ENCODE measurements at places on chromosomes 12 and 14. TPM values are rescaled to one million over a fixed set of nuclear protein-coding genes. Genes with fewer than 3 reads are reported as not detected.
A peak's percentile ranks its signal among the peaks of the same experiment; 100 is the strongest.

HOXC12 gene
- not detected for total RNA-seq

DNA sequence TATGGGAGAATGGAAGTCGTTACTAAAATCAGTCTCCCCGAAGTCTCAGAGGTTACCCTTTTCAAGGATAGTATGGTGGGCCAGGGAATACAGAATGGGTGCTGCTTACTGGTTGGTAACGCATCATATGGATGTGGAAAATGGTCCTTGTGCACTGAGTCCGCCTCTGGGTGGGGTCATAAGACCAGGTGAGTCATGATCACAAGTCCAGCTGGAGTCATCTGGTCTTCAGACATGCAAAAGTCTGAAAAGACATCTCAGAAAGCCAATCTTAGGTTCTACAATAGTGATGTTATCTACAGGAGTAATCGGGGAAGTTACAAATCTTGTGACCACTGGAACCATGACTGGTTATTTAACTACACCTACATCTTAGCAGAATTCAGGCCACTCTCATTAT is 71.9 kb upstream of the TCL1B start:
- DNase-seq, result no peak
- no peak overlapping the region for H3K27ac ChIP-seq
- no peaks in the 10 kb centered on the region for H3K27me3 ChIP-seq
- no peaks in the 10 kb centered on the region for H3K4me1 ChIP-seq

GRCh38 chr12:58434726-58435125 is 485.6 kb downstream of the LRIG3 start:
- no peak overlapping the region for H3K4me3 ChIP-seq
- H3K27me3 ChIP-seq, result no peaks in the 10 kb centered on the region
- no peaks in the 10 kb centered on the region for H3K36me3 ChIP-seq
- H3K27ac ChIP-seq, result no peak overlapping the region
- no peak for DNase-seq
- H3K4me1 ChIP-seq, result no peaks in the 10 kb centered on the region

- H3K27ac ChIP-seq, result no peak overlapping the region
- H3K4me3 ChIP-seq, result no peak overlapping the region
- H3K4me1 ChIP-seq, result peaks cover 4% of the 10 kb centered on the region
- no peaks in the 10 kb centered on the region for H3K36me3 ChIP-seq
- peak; percentile 78 for DNase-seq
Measured at GRCh38 chr12:47383942-47384341, 304.2 kb upstream of the AMIGO2 start.

ACVR1B gene
- total RNA-seq, result 15.4 TPM

DNA sequence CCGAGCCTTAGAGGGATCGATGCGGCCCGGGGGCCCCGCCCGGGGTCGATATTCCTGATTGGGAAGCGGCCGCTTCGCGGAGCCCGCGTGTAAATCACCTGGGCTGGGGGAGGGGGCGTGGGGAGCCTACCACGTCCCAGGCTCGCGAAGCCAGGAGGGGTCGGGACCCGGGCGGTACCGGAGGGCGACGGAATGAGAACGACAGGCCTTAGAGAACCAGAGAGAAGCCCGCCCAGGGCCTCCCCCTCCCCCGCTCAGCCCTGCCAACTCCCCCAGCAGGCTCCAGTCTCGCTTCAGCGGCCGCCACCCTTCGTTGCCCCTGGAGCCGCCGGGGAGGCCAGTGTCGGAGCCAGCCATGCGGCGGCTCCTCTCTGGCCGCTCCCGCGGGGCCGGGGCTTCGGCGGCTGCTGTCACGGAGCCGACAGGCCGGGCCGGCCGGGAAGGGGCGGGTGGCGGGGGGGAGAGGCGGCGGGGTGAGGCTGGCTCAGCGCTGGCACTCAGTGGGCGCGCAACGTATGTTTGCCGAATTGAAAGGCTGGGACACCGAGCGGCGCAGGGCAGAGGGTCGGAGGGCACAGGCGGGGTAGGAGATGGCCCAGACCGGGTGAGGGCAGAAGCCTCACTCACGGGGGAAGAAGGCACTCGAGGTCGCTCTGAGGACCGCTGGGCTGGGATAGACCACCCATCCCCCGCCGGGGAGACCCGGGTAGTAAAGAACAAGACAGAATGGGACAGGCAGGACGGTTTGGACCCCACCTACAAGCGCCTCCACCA is 1.4 kb upstream of the DNAJC22 start:
- no peak overlapping the region for H3K27ac ChIP-seq
- DNase-seq, result no peak
- peaks cover 48% of the 10 kb centered on the region for H3K27me3 ChIP-seq
- H3K36me3 ChIP-seq, result no peaks in the 10 kb centered on the region

ANO2 gene
- 0.93 TPM for total RNA-seq

Measured in astrocyte (in vitro differentiated cells and primary cell).